ENCODE measurements at places on chromosomes 1 and 21. TPM values are rescaled to one million over a fixed set of nuclear protein-coding genes. Genes with fewer than 3 reads are reported as not detected.

DNA sequence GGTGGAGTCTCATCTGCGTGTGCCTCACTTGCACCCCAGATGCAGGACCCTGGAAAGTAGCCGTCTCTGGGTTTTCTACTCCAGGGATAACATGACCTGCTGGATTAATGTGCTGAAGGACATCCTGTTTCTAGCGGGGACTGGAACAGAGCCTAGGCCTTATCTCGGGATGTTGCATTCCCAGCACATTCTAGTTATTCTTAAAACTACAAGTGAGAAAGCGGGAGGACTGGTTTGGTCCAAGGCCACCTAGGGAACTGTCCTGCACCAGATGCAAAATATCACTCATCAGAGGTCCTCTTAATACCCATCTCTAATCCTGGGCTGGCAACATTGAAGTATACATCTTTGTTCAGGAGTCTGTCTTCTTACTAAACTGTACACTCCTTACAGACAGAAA lies 179.9 kb downstream of the ZC3H11B start:
- no peak for DNase-seq

GRCh38 chr1:150221552-150221951 lies 14.4 kb downstream of the ANP32E start:
- DNase-seq, result no peak

GRCh38 chr1:193181536-193181935 lies 4.9 kb downstream of the B3GALT2 start:
- DNase-seq, result no peak

- DNase-seq, result no peak
Measured at GRCh38 chr1:170836141-170836540, 99.2 kb upstream of the MROH9 start.

DNA sequence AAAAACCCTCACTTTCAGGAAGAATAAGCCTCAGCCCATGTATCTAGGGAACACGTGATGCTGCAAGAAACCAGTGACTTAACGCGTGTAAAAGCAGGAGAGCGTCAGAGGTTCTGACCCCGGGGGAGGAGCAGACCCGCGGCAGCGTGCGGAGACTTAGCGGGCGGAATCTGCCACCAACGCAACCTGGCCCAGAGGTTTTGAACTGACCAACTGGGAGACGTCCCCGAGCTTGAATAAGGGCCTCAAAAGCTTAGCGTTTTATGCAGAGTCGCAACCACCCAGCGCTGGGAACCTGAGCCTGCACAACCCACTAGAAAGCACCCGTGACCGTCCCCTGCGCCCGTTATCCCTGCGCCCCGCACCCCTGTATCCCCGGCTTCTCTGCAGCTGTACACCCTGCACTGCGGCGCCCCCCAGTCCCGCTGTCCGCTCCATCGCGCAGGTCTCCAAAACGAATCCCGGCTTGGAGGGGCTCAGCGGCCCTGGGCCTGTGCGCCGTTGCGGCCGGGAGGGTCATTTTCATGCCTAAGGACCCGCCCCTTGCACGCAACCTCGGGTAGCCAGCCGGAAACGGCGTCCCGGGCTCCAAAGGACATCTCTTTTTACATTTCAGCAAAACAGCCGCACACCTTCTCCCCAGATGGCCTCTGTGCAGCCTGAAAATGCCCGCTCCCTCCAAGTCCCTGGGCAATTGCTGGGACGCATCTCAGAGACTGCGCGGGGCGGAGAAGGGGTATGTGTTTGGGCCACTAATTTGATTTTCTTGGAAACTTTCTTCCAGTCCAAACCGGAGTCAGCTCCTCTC lies 29.4 kb upstream of the TRIM17 start:
- DNase-seq, result no peak

DNA sequence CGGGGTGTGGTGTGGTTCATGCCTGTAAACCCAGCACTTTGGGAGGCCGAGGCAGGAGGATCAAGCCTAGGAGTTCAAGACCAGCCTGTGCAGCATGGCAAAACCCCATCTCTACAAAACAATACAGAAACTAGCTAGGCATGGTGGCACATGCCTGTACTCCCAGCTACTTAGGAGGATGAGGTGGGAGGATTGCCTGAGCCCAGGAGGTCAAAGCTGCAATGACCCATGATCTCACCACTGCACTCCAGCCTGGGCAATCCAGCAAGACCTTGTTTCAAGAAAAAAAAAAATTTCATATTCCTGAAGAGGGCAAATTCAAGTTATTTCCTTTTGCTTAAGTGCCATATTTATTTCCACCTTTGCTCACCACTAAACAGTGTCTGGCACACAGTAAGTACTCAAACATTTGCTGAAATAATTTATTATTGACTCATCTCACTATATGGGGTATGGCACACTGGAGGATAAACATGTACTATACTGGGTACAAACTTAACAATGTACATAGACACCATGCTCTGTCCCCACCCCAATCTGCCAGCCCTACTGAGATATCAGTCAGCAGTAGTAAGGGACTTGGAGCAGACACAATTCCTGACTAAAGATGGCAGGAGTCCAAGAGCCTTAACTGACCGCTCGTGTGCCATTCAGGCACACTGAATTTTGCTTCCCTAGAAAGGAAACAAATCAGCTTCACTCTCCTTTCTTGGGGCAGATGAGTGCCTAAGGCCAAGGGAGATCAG lies 15.5 kb downstream of the MEAF6 start:
- no peak for DNase-seq

- DNase-seq, result peak; percentile 50
Measured at GRCh38 chr21:35528116-35529042, 479.3 kb upstream of the RUNX1 start.

GRCh38 chr1:53408013-53408754 lies 51.0 kb upstream of the DMRTB1 start:
- DNase-seq, result no peak

GRCh38 chr1:65395887-65396612 lies 24.4 kb upstream of the LEPR start:
- no peak for DNase-seq

DNA sequence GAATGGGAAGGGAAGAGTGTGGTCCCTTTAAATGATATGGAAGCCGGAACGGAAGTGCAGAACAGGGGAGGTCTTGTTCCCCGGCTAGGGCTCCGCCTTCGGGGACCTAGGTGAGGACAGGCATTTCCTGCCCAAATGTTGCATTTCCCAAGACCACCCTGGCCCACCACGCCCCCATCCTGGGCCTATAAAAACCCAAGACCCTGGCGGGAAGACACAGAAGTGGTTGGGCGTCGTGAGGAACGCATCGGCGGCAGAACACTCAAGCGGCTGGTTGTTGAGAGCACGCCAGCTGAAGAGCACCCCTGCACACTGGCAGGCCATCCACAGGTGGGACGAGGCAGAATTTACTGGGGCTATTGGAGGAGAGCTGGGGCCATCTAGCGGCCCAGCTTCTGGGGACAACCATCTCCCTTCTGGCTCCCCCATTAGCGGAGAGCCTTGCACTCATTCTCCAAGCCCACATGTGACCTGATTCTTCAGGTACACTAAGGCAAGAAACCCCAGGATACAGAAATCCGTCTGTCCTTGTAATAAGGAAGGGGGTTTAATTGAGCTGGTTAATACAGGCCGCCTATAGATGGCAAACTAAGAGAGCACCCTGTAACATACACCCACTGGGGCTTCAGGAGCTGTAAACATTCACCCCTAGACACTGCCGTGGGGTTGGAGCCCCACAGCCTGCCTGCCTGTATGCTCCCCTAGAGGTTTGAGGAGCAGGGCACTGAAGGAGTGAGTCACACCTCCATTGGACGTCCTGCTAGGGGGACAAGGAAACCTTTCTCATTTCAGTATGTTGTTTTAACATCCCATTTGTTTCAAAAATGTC lies 1327.9 kb downstream of the BRINP3 start:
- no peak for DNase-seq

DNA sequence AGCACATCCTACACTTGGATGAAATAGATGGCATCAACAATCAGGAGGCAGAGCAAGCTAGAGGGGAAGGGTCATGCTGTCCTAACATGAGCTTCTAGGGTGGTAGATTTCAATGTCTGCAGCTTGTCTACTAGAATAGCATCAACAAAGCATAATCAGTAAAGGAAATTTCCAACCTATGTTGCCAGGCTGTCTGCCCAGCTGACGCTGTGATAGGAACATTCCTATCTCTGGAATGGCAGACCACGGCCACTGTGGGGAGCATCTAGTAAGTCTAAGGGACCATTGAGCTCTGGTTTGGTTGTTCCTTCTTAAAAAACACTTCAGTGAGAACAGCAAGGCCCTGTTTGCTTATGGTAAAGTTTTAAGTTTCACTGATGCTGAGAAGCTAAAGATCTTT lies 206.8 kb downstream of the PAPPA2 start:
- DNase-seq, result no peak

DNA sequence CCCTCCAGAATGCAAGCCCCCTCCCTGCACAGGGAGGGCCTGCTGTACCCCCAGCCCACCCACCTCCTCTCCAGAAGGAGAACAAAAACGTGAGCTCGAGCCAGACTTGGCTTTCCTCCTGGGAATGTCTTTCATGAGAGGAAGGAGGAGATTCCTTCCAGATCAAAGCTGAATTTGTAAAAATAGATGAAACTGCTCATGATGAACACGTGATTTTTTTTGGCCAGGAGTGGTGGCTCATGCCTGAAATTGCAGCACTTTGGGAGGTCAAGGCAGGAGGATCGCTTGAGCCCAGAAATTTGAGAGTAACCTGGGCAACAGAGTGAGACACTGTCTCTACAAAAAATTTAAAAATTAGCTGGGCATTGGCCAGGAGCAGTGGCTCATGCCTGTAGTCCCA lies 21.8 kb downstream of the GPR157 start:
- peak; percentile 19 for DNase-seq

DNA sequence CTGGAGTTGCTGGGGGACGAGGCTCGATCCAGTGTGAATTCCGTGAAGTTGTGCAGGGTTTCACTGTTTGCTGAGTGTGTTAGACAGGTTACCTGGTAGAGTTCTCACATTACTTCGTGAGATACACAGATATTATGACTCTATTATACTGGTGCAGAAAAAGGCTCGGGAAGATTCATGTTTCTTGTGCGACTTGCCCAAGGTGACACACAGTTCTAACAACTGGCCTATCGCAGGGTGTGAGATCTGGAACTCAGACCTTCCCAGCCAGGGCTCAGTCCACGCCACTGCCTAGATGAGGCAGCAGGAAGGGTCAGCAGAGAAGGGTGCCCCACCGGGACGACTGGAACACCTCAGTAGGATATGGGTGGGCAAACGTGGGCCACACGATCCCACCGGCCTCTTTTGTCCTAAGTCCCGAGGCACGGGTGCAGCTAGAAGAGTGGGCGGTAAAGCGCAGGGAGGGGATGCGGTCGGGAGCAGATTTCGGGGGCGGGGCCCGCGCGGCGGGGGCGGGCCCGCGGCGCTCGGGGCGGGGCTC lies 296 bp upstream of the RNPEP start:
- DNase-seq, result peak; percentile 80

DNA sequence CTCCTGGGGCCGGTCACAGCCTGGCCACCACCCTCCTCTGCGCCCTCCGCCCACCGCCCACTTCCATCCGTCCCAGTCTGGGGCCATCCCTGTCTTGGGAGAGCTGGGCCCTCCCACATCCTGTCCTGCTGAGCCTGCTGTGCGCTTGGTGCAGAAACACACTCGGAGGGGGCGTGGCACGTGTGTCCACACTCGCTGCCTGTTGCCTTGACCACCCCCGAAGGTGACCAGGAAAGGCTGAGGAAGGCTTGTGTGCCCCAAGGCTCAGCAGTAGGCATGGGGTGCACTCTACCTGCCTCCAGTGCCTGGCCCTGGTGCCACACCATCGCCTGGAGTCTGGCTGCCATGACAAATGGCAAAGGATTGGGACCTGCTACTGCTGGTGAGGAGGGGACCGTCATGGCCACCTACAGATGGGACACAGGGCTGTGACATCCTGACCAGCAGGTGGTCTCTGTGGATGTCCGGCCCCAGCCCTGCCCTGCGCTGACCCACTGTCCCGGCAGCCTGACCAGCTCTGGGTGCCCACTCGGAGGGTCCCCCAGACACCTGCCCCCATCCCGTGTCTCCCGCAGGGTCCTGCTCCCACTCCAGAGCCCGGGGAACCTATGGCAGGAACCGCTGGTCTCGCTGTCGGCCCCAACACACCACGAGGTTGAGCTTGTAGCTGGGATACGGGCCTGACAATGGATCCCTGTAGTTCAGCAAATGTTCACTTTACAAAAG lies 23.2 kb upstream of the PTTG1IP start:
- DNase-seq, result peak; percentile 11

GRCh38 chr1:204746838-204747442 lies 61.4 kb upstream of the LRRN2 start:
- DNase-seq, result no peak

- DNase-seq, result no peak
Measured at GRCh38 chr1:154772606-154773506, 97.2 kb downstream of the KCNN3 start.

DNA sequence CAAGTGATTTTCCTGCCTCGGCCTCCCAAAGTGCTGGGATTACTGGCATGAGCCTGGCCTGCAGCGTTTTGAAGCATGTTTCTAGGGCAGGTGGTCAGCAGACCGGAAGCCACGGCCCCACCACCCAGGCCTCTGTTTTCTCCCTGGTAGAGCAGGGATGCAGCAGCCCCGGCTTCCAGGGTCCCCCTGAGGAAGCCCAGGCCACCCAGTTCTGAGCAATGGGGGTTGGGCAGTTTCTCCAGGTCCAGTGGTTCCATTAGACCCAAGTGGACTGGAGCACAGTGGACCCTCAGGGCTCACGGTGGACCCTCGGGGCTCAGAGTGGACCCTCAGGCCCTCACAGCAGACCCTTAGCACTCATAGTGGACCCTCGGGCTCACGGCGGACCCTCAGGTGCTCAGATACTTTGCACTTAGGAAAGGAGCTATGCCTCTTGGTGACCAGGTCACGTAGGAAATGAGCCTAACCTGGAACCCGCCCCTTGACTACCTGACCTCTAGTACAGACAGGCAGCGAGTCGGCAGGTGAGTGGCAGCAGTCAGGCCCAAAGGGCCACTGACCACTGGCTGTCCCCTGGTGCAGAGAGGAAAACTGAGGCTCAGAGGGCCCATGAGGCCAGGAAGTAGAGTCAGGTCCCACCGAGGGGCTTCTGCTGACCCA lies 4.6 kb upstream of the FNDC10 start:
- DNase-seq, result no peak

- no peak for DNase-seq
Measured at GRCh38 chr1:55539652-55540512, 324.7 kb upstream of the USP24 start.

The CRYAA gene
- total RNA-seq, result not detected

The F3 gene
- total RNA-seq, result 3.6 TPM

The HMGCS2 gene
- 6.7 TPM for total RNA-seq

The IQCC gene
- 0.24 TPM for total RNA-seq

The CACNA1S gene
- total RNA-seq, result 223 TPM

The OR2T35 gene
- not detected for total RNA-seq

The ARHGAP30 gene
- total RNA-seq, result 1.7 TPM

The HCRTR1 gene
- total RNA-seq, result 0.42 TPM
